ENCODE measurements at places on chromosomes 1 and 21.

DNA sequence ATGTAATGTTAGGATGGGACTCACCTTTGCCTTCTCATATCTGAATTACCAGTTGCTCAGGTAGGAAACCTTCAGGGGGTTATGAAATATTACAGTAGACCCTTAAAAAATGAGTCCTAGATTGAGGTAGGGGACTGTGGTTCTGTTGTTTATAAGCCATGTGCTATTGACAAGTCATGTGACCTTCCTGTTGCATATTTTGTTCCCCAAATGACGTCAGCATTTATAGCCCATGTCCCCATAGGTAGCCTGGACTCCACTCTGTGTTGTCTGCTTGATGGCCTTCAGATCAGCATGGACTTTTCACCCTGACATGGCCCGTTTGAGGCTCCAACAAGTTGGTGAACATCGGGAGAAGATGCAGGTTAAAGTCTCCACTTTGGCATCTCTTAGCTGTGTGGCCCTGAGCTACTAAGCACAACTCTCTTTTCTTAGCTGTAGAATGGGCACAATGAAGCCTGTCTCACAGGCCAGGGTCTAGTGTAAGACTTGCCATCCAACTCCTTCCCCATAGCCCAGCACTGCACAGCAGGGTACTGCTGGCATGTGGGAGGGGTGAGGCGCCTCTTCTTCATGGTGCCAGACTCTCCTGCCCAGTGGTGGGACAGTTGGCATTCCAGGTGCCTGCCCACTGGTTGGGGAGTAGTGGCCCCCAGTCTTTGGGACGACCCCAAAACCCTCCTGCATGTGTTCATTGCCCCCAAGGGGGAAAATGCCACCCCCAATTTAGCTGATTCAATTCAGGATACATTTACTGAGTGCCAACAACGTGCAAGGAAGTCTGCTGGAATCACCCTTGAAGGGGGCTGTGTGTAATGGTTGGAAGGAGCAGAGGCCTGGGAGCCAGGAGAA is 36.1 kb upstream of the TTC22 start:
- DNase-seq, result no peak

DNA sequence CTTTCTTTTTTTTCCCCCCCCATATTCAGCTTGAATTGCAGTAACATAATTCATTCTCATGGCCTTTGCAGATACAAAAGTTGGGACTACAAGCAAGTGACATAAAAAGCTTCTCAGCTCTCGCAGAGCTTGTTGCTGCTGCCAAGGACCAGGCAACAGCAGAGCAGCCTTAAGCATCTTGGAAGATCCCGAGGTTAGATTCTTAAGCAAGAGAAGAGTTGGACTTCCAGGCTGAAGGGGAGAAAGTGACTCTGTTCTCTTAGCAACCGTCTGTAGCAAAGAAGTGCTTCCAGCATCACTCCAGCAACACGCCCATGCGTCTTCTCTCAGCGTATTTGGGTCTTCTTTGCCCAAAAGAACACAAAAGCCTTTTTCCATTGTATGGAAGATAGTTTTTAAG is 20.7 kb downstream of the AGT start:
- no peak for DNase-seq

- DNase-seq, result no peak
Observed at GRCh38 chr1:151326619-151327222, 495 bp downstream of the PI4KB start.

DNA sequence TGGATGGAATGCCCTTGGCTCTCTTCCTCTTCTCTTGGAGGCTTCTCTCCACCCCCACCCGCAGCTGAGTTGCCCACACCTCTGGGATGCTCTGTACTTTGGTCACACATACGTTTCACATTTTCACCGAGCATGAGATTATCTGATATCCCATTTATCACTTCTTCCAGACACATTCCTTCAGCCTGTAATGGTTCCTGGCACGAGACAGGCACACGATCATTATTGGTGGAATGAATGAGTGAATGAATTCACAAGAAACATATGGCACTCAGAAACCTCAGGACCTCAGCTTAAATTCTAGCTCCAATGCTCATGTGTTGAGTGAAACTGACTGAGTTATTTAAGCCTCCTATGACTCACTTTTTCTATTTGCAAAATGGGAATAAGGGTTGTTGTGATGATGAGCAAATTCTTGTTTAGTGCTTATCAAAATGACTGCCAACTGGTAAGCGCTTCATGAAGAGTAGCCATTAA is 242.7 kb upstream of the JUN start:
- DNase-seq, result no peak

GRCh38 chr1:109622137-109622892 is 2.7 kb downstream of the AMPD2 start:
- no peak for DNase-seq

- no peak for DNase-seq
Observed at GRCh38 chr1:19416145-19416544, 69.2 kb downstream of the CAPZB start.

DNA sequence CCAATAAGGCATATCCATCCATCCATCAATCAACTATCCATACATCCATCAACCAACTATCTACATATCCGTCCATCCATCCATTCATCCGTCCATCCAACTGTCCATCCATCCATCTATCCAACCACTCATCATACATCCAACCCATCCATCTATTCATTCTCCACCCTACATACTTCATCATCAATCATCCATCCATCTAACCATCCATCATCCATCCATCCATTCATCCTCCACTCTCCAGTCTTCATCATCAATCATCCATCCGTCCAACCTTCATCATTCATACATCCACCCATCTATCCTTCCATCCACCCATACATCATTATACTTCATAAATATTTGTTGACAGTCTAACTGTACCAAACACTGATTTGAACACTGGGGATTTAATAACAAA is 231.3 kb upstream of the DAB1 start:
- DNase-seq, result no peak

DNA sequence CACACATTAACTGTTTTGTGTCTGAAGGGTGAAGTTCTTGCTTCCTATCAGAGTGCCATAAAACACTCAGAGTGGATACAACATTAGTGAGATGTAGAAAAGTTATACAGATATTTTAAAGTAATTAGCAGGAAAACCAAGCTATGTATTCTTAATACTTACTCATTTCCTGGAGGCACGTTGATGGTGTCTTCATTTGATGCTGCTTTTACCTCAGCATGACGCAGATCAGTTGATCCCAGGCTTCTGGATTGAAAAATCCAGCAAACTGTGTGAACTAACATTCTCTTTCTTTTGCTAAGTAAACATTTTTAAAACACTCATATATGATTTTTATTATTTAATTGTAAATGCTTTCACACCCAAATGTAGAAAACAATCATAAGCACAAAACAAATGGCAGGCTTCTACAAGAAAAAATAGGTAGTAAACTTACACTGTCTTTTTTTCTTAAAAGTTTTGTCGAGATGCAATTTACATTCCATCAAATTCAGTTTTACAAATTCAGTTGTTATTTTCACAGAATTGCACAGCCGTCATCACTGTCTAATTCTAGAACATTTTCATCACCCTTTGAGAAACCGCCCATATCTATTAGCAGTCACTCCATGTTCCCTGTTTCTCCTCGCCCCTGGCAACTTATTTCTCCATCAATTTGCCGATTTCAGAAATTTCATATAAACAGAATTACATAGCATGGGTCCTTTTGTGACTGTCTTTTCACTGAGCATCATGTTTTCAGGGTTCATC is 198.9 kb downstream of the LRRC7 start:
- no peak for DNase-seq

DNA sequence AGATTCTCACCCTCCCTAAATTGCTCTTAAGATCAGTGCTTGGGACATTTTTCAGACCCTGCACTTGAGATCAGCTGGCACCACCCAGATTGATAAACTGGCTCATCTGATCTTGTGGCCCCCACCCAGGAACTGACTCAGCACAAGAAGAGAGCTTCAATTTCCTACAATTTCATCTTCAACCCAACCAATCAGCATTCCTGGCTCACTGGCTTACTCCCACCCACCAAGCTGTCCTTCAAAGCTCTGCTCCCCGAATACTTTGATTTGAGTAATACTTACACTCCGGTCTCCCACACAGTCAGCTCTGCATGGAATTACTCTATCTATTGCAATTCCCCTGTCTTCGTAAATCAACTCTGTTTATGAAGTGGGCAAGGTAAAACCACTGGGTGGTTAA is 461.9 kb upstream of the RGS18 start:
- DNase-seq, result no peak

- DNase-seq, result no peak
Observed at GRCh38 chr1:48761411-48761810, 15.3 kb downstream of the BEND5 start.

DNA sequence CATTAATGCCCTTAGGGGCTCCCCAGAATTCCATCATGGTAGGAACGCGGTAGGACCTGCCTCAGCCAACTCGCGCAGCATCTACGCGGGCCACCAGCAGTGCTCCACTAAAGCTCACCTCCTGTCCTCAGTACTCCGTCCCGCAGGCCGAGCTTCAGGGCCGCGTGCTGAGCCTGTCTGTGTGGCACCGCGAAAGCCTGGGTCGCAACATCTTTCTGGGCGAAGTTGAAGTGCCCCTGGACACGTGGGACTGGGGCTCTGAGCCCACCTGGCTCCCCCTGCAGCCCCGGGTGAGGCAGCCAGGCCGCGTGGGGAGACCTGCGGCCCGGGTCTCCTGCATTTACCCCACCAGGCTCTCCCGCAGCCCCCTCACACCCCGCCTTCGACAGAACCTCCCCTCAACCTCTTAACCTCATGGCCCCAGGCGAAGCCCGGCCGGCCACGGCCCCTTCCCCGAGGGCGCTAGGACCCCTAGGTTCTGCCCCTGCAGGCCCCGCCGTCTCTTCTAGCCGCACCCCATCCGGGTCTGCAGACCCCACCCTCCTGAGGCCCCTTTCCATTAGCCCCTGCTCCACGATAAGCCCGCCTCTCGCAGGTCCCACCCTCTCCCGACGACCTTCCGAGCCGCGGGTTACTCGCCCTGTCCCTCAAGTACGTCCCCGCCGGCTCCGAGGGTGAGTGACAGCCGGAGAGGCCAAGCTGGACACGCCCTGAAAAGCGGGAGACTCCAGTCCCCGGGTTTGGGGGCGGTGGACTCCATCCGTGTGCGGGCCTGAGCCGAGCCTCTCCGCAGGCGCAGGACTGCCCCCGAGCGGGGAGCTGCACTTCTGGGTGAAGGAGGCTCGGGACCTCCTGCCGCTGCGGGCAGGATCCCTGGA is 9.1 kb downstream of the SYTL1 start:
- no peak for DNase-seq

DNA sequence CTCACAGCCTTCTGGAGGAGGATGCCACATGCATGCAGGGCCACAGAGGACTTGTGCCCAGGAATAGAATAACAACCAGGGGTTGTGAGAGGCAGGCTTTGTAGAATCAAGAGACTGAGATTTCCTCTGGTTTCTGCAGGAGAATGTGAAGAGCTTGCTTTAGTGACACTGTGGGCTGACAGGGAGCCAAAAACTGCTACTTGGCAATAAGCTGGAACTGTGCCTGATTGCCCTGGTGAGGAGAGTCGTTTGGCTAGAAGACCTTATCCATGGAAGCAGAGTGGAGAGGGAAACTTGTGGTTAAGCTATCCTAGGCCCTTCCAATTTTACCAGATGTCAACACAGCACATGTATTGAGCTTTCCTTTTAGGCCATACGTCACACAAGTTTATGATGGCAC is 902.1 kb downstream of the MRPL39 start:
- DNase-seq, result no peak

GRCh38 chr1:109768820-109769219 is 5.1 kb upstream of the EPS8L3 start:
- no peak for DNase-seq

- DNase-seq, result no peak
Observed at GRCh38 chr1:115430441-115431158, 92.6 kb upstream of the NGF start.

GRCh38 chr1:61120246-61120840 is 38.0 kb downstream of the NFIA start:
- DNase-seq, result no peak

DNA sequence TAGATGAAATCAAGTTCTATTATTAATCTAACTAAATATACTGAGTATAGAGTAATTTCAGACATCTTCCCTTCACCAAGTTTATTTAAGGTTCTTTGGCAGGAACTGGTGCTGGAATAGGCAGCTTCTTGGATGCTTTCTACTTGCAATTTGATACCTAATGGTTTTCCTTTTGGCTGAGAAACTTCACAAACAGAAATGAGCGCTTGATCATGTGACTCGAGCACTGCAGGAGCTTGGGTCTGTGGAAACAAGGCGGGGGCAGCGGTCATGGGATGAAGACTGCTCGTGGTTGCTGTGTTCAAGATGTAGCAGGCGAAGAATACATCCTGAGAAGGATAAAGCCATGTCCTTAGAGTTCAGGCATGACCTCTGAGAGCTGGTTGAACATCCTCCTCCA is 136.8 kb downstream of the PTPRC start:
- DNase-seq, result no peak

DNA sequence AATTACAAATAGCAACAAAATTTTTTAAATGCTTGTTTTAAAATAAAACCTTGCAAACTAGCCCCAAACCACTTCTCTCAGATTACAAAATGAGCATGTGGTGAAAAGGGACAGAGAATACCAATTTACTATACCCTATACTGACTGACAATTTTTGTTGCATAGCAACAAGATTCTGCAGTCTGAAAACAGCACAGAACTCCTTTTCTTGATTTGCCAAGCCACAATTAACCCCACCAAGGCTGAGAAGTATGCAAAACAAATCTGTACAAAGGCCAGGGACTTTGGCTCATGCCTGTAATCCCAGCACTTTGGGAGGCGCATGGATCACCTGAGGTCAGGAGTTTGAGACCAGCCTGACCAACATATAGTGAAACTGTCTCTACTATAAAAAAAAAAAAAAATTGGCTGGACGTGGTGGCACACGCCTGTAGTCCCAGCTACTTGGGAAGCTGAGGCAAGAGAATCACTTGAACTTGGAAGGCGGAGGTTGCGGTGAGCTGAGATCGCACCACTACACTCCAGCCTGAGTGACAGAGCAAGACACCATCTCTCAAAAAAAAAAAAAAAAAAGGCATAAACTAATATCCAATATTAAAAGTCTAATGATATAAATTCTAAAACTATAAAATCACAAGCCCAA is 21.8 kb downstream of the ENAH start:
- no peak for DNase-seq

GRCh38 chr21:31316488-31317169 is 27.4 kb downstream of the TIAM1 start:
- DNase-seq, result no peak

DNA sequence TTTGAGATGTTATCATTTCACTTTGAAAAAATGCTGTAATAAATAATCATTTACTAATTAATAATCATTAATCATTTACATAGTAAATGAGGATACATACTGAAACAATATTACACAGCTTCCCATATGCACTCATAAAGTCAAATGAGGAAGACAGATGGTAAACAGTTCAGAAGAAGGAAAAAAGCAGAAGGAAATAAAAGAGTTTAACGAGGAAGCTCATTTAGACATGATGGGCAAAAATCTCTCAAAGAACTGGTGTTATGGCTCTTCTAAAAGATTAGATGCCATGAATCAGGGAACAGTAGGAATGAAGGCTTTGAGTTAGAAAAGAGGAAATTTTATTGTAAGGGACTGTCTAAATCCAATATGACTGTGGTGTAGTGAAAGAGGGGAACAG is 347.6 kb downstream of the PTPRC start:
- no peak for DNase-seq

- no peak for DNase-seq
Observed at GRCh38 chr1:117838911-117839310, 90.5 kb downstream of the GDAP2 start.

- no peak for DNase-seq
Observed at GRCh38 chr1:220999872-221000863, 120.9 kb downstream of the HLX start.

GRCh38 chr1:176046926-176047325 is 160.2 kb downstream of the COP1 start:
- no peak for DNase-seq

Measured in stimulated activated naive CD8-positive, alpha-beta T cell treated with anti-CD3 and anti-CD28 coated beads, Interleukin-15, amount 100 ng/mL, for 72 hours (primary cell).